ENCODE measurements at places on chromosomes 5 and 9.

- no peak for DNase-seq
These were observed 5.9 kb downstream of the LSM11 start for GRCh38 chr5:157749462-157749799.

DNA sequence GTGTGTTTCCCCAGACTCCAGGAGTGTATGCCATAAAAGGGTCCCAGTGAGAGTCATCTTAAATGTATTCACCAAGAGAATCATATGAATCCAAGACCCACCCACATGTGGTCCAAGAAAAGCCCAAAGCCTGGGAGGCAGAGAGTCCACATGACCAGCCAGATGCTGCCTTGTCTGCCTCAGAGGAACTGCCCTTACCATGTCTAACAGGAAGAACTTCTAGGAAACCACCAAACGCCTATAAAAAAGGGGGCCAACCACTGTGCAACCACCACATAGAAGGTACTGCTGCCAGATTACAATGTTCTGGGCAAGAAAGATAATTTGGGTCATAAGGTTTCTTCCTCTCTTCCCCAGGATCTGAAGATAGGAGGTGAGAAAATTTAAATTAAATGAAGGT lies 129.8 kb upstream of the SLC24A2 start:
- DNase-seq, result no peak

DNA sequence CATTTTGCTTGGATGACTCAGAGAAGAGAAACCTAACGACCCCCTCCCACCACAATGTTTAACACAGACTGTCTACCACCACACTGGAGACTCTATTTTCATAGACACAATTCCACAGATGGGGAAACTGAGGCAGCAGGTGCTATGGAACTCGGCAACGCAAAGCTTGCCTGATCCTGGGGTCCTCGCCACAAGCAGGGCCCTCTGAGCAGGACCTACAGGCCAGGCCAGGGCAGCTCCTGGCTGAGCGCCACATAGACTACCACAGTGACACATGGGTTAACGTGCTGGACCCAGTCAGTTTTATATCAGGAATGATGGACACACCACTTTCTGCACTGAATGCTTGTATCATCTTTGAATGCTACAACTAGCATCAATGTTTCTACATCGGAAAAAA lies 11.8 kb downstream of the IPPK start:
- peak; percentile 35 for DNase-seq

- no peak for DNase-seq
These were observed 16.7 kb downstream of the HMHB1 start for GRCh38 chr5:143828710-143829109.

DNA sequence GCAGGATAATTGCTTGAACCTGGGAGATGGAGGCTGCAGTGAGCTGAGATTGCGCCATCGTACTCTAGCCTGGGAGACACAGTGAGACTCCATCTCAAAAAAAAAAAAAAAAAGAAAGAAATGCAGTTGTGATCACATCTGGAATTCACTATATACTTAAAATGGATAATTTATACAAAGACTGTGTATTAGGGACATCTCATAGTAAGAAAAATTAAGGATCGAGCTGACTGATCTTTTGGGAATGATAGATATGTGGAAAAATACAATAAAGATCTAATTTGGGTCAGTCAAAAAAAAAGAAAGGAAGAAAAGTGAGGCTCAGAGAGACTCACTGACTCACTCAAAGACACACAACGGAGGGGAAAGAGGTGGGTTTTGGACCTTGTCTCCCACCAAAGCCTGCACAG lies 73.2 kb upstream of the STXBP1 start:
- no peak for DNase-seq

GRCh38 chr9:27673641-27674040 lies 100.4 kb upstream of the C9orf72 start:
- no peak for DNase-seq

DNA sequence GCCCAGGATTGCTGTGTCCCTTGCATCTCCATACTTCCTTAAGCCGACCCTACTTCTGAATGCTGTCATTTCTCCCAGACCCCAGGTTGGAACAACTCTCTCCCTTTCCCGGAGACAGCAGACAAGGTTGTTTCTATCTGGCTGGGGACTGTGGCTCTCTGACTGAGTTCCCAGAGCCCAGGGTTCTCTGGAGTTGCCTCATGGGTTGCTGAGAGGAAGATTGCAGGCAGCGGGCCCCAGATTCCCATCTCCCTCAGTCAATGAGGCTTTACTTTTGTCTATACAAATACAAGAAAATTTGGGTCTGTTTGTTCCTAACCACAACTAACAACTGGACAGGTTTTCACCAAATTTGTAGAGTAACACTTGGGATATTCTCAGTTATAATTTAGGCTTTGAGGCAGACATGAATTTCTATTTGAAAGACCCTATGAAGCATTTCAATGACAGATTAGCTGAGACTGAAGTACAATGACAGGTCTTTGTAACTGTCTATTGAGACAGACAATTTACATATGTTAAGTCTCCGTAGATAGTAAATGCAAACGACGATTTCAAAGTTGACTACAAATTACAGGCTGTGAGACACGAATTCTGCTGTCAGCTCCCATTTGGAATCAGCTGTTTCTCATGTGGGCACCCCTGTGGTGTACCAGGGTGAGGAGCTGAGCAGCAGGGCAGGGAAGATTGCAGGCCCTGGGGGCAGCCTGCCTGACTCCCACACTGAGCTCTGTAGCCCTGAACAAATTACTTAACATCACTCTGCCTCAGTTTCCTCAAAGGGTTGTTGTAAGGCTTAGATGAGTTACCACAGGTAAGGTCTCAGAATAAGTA lies 107.5 kb downstream of the ATP10B start:
- no peak for DNase-seq

DNA sequence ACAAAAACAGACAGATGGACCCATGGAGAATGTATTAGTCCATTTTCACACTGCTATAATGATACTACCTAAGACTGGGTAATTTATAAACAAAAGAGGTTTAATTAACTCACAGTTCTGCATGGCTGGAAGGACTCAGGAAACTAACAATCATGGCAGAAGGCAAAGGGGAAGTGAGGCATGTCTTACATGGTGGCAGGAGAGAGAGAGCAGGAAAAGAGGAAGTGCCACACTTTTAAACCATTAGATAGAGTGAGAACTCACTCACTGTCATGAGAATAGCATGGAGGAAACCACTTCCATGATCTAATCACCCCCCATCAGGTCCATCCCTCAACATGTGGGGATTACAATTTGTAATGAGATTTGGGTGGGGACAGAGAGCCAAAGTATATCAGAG lies 808.9 kb downstream of the CDH12 start:
- DNase-seq, result no peak

DNA sequence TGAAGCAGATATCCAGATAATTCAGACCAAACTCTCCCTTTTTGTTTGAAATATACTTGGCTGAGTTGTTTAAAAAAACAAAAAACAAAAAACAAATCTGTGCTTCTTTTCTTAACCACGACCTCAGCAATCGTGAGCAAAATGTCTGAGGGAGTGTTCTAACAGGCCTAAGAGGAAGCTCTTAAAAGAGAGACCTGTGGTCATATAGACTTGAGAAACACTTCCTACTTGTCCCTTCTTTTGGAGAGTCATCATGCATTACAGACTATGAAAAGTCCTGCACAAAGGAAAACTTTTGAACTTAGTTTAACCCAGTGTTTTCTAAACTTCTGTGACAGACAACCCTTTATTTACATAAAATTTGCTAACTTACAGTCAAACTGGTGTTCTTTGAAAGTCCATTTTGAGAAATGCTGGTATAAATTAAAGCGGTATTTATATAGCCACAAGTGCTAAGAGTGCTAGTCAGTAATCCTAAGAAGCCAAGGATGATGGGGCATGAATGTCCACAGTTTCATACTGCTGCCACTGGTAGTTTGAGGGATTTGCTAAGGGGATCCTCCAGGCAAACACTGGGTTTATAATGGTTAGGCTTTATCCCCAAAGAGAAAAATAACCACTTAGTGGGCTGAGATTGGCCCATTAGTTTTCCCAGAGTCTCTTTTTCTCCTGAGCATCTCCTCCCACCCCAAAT lies 199.8 kb downstream of the LRRC70 start:
- DNase-seq, result no peak

DNA sequence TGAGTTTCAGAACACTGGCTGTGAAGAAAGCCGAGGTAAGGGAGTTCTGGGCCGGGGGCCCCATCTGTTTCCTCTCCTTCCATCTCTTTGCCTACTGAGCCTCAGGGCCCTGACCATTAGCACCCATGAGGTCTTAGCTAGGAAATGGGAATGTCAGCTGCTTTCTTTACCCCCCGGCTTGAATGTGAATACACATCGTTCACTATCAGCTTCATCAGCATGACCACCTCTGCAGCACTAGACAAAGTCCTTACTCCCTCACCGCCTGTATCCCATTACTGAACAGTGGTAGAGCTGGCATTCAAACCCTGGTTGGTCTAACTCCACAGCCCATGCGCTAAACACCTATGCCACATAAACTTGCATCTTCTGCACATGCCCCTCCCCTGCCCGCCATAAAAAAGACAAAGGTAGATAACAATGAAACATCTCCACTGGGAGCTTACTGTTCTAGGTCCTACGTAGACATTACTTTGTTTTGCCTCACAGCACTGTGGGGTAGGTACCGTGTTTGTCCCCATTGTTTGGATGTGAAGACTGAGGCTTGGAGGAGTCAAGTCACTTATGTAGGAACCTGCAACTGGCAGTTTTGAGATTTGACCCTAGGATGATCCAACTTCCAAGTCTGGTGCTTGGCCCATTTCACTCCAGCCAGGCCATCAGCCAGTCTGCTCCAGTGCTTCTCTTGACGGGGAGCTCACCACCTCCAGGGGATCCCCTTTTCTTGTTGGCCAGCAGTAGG lies 93.3 kb downstream of the AMBP start:
- no peak for DNase-seq

DNA sequence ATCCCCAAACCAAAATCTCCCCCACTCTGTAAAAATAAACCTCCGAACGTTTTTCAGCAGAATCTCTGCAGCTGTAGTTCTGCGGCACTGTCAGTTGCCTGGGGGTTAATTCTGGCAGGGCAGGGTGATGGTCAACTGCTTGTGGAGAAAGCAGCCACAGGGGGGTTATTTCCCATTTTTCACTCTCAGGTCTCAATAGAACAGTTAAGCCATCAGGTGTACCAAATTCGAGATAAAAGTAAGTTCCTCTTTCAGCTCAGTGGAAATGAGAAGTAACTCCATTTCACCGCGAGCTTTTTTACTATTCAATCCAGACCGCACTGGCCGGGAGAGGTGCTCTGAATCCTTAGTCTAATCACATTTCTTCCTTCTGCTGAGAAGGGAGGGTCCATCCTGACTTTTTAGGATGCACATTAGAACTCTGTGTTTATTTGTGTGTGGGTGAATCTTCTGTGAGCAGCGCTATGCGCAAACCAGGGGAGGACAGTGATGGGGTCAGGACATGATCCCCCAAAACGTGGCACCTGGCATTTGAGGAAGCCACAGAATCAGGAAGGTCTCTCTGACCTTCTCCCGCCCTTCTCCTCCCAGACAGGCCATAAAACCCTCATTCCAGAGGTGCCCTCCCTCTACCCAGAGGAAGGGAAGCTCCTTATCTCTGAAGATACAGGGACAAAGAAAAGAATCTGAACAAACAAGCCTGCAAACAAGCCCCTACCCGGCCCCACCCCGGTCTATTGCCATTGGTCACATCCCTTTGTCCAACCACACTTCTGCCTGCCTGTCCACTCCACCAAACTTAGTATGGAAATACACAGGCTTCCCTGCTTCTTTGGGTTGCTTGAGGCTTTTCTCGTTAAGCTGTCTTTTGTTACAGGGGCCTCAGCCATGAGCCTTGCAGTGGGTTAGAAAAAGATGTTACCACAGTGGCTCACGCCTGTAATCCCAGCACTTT lies 229.0 kb downstream of the ROR2 start:
- no peak for DNase-seq

DNA sequence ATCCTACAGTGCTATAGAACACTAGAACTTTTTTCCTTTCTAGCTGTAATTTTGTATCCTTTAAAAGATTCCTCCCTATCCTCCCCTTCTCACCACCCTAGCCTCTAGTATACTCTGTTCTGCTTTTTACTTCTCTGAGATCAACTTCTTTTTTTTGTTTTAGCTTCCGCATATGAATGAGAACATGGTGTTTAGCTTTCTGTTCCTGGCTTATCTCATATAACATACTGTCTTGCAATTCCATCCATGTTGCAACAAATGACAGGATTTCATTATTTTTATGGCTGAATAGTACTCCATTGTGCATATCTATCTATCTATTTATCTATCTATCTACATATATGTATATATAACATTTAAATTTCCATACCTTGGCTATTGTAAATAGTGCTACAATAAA lies 126.0 kb upstream of the MAN2A1 start:
- DNase-seq, result no peak

- DNase-seq, result peak; percentile 95
These were observed at the start of gene SPTAN1 for GRCh38 chr9:128552153-128552743. Gene SPTAN1, plus strand, starts transcription at chr9:128552587. Its CDS starts 14,154 bp downstream, at chr9:128566741.

DNA sequence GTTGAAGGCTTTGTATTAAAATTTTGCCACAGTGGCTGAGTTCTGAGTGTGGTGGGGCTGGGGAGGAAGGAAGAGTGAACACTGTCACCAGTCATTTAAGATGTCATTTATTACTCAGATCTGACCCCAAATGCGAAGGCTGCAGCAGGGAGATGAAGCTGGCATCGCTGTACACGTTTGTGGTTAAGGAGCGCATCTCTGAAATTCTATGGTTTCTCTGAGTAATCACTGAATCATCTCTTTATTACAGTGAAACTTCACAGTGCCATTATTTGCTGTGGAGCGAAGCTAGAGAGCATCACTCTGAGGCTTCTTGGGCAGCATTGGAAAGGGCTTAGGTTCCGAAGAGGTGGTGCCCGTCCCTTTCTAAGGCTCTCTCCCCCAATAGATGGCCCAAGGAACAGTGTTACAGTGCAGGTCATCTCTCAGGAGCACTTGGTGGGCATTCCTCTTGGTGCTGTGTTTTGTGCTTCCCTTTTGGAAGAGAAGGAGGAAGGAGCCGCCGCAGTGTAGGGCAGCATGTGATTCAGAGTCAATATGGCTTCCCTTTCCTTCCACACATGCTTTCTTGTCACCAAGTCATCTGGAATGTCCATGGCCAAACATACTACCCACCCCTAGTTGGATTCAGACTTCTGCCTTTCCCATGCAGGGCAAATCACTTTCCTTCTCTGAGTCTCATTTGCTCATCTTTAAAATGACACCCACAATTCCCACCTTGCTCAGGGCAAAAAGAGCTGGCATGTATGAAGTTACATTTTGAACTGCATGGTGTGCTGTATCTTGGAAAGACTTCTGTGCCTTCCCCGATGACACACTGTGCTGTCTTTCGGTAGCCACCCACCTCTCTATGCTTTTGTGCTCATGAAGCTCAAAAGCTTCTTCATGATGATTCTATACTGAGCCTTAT lies 9.3 kb upstream of the TEX48 start:
- no peak for DNase-seq

Measured in aorta (tissue), 5 donors.